ENCODE measurements at places on chromosomes 2 and 18.

DNA sequence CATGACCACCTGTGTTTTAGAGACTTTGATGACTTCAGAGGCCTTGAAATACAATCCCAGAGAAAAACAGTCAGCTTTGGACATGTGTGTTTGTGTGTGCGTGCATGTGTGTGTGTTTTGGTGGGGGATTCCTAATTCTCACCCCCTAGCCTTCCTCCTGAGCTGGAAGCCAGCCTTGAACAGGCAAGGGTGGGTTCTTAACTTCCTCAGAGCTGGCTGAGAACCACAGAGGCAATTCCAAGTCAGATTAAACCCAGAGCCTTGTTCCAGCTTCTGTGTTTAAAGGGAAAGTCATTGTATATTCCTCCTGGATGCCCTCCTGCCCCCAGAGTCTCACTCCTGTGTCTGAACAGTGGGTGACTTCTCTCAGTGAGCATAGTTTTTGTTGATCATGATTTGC is 45.2 kb upstream of the MGAT4A start:
- no peak for DNase-seq

DNA sequence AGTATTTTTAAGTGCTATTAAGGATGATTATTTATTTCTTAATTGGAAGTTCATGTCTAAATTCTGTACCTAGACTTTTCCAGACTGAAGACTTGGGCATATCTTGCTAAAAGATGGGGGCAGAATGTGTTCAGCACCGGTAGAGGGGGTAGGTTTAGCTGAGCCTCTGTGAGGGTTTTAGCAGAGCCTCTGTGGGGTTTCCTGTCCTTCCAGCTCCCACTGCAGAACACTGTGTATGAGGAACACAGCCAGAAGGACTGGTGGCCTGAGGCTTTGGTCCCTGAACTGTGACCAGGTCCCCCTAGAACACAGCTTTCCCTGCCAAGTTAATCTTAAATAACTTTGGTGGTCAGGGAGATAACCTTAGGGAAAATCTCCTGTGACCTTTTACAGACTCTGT is 123.4 kb upstream of the EPC2 start:
- DNase-seq = no peak

DNA sequence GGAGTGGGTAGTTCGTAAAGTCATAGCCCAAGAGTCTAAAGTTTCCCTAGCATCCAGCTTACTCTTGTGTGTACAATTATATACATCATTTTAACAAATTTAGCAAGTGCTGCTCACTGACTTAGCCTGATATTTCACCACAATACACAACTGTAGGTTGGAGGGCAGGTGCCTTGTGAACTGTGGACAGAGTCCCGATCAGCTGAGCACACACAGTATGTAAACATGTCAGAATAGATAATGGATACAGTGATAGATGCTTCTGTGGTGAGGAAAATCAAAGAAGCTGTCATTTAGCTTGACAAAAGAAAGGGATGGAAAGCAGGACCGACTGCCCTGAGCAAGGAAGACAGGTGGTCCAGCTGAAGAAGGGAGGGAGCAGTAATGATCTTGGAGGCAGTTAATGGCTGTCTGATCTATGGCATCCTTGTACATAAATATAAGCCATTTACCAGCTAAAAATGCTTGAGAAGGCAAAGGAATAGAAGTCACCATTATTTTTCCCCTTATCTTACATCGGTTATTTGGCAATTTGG is 372.8 kb upstream of the UBE2E3 start:
- DNase-seq = no peak

- no peak for DNase-seq
Observed at GRCh38 chr18:24485681-24486080, 25.2 kb downstream of the HRH4 start.

- no peak for DNase-seq
Observed at GRCh38 chr2:239441261-239442078, 40.6 kb upstream of the HDAC4 start.

DNA sequence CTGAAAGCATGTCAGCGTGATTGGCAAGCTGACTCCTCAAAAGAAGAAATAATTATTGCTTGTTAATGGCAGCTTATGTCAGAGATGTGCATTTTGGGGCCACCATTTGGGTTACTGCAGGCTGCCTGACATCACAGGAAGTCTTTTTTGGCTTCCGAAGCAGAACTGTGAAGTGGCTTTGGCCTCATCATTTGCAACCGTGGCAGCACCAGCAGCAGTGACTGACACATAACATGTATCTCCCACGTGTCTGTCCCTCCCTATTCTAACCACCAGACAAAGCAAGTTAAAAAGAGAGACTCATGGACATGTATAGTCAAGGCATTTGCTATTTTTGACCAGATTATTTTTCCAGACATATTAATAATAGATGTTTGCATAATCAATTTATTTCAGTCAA is 488.7 kb upstream of the ACVR2A start:
- peak; percentile 13 for DNase-seq

DNA sequence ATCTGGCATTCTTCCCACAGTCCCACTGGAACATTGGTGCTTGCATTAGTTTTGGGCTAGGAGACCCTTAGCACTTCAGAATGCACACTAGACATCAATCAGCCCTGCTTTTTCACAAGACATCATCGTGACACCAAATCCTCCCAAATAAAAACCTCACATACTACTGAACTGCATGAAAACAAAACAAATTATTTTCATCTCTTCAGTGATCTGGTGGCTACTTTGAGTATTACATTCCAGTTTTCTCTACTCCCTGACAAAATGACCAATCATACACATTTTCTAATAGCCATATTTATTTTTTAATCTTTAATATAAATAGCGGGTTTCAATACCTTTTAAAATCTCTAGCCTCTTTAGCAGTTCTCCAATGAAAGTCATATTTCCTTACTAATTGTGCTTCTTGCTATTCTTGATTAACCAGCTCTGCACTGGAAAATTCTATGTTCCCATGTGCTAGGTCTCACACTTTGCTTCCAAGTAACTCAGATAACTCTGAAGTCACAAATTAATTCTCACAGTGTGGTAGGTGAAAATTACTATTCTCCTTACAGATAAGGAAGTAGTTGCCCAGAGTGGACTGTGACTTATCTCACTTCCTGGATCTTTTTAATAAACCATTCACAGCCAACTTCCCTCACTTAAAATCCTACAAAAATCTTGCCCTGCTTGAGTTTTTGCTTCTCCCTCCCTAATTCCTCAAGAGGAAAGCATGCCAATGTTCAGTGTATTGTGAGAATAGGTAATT is 82.5 kb upstream of the EPB41L3 start:
- no peak for DNase-seq

- no peak for DNase-seq
Observed at GRCh38 chr2:54767921-54768320, 44.5 kb downstream of the EML6 start.

DNA sequence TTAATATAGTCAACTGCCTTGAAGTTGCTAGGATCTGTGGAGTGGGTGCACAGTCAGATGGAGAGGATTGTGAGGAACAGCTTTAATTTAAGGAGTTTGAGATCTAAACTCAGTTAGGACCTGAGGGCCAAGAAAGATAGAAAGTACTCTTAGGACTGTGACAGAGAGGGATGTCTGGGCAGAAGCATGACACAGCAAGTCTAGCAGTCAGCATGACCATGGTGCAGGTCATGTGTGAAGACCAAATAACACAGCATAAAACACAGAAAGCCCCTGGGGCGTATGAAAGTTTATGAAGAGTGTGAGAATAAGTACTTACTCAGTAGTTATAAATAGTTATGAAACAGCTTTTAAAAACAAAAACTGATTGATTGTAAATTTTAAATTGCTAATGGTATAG is 107.2 kb downstream of the GALNT1 start:
- DNase-seq = no peak

GRCh38 chr2:107772353-107772752 is 54.3 kb upstream of the RGPD4 start:
- no peak for DNase-seq

- DNase-seq = no peak
Observed at GRCh38 chr2:43259512-43259911, 33.1 kb upstream of the ZFP36L2 start.

- no peak for DNase-seq
Observed at GRCh38 chr2:205815673-205816072, 133.4 kb downstream of the NRP2 start.

DNA sequence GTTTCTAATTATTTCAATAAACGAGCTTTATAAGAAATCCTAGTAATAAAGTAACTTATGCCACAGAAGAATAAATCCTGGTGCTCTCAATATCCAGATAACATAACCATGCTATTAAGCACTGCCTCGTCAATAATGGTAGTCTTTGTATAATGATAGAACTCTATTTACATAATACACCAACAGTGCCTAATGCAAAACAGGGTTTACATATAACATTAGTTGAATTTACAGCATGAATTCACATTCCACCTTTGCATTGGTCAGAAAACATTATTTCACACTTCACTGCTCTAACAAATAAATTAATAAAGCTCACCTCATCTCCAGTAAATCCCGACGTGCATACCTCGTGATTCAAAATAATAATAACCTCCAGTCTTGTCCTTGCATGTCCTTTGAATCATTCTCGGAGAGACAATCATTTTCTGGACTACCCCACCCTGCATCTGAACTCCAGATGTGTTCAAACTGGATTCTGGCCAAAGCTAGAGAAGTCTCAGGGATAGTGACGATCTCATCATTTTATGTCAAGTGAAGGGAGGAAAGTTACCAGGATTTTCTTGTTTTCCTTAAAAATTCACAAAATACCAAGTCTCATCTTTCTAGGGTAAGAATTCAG is 189.2 kb downstream of the NCKAP5 start:
- DNase-seq = no peak

DNA sequence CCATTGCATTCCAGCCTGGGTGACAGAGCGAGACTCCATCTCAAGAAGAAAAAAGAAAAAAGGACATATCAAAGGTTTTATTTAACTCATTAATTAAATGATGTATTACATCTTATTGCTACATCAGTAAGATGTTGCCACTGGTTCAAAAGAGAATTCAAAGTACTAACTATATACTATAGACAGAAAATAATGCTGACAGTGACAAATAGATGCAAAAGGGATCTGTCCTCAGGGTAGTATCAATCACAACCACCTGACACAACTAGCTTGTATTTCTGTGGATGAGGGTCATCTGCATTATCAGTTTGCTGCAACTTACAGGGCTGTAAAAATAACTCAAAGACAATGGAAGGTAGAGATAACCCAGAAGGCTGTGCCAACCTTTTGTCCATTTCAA is 16.4 kb upstream of the CREG2 start:
- DNase-seq = no peak

DNA sequence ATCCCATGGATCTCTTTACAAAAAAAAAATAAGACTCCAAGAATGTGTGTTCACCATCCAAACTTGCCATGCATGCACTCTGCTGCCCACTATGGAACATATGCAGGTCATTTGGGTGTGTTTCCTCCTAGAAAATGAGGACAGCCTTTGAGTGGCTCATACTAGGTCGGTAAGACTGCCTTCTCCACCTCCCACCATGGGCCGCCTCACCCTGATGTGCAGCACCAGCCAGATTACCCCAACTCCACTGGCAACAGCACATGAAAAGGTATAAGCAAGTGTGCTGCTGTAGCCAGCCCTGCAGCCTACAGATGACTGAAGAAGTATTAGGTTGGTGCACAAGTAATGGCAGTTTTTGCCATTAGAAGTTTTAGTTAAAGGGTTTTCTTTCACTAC is 214.2 kb downstream of the ATAD2B start:
- DNase-seq = no peak

GRCh38 chr18:76668119-76668518 is 154.2 kb upstream of the ZNF236 start:
- DNase-seq = no peak

DNA sequence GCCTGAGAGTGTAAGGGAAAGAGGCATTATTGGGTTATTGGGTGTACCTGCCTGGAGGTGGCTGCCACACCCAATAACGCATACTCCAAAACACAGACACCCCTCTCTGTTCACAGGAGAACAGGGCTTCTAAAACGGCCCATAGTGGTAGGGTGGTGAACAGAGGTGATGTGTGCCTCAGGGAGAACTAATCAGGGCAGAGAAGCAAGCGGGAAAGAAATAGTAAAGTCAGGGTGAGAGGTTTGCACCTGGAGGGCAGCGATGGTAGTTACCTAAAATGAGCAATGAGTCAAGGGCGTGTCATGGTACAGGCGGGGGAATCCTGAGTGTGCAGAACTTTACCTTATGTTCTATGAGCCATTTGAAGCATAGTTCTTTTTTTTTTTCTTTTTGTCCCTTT is 21.6 kb upstream of the VPS4B start:
- DNase-seq = peak; percentile 15

- DNase-seq = no peak
Observed at GRCh38 chr18:56009411-56009810, 421.4 kb upstream of the TCF4 start.

DNA sequence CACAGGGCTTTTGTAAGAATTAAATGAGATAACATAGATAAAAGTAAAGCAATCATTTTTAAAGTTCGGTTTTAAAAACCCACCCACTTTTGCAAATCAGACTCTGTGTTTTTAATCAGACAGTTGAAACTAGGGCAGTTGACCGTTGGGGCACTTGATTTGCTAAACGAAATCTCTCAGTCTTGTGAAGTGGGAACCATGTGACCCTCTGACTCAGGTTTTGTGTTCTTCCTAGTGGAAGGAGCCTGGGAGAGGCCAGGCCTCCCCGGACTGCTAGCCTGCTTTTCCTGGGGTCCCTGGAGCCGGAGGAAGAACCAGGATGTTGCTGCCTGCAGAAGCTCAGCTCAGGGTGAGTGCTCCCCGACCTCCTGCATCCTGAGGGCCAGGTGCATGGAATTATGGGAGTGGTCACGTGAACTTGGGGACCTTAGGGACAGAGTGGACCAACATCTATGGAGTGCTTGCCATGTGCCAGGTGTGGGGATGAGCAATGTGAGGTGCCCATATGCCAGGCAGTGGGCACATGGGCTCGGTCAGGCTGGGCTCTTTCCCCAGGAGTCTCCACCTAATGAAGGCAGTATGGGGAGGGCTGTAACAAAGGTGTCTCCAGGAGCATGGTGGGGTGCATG is 3.9 kb downstream of the C2orf72 start:
- DNase-seq = no peak

DNA sequence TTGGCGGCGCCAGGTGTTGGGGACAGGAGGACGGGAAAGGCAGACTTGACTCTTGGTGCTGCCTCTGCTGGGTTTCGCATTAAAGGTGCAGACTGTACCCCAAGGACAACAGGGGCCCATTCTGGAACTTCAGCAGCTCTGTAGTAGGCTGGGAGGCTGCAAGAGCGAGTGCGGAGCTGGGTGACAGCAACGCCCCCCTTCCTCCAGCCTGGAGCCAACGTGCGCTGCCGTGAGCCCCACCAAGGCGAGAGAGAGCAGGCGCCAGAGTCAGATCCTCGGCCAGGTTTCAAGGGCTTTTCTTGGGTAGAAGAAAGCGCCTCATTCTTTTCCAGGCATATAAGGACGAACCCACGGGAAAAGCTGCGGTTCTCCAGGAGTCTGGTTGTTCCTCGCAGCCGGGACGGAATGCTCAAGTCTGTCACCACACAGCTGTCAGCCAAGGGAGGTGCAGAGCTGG is 1.9 kb downstream of the DOK6 start:
- no peak for DNase-seq
